ENCODE measurements at places on chromosomes 5 and 9.
A peak's percentile ranks its signal among the peaks of the same experiment; 100 is the strongest.

DNA sequence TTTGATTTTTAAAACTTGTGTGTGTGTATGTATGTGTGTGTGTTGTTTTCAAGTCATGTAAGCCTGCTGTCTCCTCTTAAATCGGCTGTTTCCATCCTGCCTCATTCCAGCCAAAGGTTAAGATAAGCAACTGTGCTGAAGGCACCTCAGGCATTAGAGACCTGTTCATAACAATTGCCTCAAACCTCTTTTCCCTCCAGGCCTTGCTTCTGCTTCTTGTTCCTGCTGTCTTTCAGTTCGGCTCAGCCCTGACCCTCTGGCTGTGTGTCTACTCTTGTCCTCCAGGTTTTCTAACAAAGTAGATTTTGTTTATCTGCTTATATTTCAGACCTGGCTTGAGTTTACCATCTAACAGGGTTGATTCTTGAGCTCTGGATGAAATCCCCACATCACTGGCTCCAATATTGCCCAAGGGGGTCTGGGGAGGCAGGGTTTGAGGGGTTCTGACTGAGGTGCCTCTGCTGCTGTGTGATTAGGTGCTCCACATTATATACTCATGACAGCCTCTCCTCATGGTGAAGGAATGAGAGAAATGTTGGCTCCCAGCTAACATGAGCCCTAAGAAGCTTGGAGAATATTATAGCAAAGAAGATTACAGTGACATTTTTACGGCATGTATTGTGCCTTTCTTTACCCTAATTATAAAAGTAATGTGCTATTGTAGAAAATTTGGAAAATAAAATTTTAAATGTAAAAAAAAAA lies 229.7 kb upstream of the PIK3R1 start:
- peak; percentile 27 for DNase-seq

DNA sequence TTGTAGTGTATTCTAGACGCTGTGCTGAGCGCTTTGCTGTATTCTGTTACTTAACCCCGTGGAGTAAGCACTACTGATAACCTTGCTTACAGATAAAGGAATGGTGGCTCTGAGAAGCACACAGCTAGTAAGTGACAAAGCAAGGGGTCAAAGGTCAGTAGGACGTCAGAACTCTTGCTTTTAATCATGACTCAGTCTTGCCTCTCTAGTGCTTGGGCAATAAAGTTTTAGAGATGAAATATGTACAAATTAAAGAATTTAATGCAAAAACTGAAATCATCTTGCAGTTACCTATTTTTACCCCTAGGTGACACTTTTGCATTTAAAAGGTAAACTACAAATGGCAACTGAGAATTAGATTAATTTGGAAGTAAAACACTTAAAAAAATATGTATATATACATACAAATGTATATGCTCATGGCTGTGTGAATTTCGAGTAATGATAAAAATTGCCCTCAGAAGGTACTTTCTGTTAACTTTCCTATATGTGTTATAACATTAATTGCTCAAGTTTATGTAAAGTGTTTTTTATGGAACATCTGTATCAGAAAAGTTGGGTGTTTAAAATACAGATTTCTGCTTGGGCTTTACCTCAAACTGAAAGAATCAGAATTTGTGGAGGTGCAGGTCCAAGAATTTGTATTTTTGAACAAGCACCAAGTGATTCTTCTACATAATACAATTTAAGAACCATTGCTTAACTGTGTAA lies 175.1 kb upstream of the DAB2 start:
- DNase-seq: peak; percentile 56

DNA sequence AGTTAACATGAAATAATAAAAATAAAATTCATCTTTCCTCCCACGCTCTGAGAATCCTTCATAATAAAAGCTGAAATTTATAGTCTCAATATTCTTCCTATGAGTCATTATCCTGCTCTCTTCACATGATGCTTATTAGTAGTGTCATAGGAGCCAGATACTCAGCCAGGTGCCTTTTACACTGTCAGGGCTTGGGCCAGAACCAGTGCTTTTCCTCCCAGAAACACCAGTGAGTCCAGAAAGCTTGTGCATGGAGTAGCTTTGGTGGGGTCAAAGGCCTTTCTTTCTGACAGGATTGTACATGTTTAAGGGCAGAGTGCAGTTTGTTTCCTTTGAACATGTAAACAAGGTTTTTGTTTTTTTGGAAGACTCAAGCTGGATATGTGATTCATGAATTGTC lies 6.8 kb downstream of the LSM11 start:
- DNase-seq: peak; percentile 31

DNA sequence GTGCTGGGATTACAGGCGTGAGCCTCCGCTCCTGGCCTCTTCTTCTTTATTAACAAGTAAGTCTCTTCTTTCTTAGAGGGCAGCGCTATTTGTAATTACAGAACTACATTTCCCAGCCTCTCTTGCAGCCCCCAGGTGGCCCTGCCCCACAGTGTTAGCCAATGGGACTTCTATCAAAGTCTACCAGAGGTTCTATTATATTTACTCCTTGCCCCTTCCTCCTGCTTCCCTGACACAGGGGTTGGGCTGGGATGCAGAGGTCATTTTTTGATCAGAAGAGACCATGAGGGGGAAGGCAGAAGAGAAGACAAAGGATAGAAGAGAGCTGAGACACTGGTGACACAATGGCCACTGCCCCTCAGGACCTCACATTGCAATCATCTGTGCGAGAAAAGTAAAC lies 224.2 kb downstream of the SYK start:
- DNase-seq: no peak

DNA sequence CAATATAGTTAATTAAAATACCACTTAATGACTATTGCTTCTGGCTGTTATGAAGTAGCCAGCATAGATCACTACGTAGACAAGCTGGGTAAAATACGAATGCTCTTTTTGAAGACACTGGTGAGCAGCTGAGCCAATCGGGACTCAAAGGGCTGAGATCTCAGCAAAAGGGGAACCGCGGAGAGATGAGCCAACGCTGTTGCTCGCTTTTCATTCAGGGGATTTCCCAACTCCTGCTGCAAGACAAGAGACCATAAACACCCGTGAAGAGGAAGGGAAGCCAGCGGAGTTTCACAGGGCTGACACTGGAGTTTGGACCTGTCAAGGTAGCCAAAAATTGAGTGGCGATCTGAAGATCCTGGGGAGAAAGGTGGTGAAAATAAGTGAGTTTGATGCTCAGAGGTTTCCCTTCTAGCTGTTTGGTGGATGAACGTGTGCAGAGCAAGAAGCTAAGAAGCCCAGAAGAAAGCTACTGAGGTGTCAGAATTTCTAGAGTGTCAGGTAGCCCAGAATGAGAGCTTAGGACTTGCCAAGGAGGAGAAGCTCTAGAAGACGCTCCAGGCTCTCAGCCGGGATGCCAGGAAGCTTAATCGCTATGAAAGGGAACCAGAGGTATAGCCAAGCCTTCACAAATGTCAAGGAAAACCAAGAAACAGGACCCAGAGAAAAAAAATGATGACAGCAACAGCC lies 79.6 kb upstream of the RNU6ATAC start:
- peak; percentile 31 for DNase-seq

DNA sequence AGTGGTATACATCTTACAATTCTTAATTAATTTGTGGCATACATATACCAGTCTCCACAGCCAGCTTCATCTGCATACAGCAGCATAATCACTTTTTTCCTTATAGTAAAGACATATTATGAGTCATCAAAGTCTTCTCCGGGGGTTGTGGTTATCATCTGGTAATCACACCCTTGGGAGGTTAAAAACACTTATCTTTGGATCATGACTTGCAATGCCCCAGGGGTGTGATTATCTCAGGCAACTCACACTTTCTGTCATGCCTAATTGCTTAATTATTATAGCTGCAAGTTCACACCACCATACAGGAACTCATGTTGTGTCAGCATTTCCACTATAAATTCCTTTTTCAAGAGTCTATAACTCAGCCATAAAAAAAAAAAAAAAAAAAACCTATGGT lies 218.4 kb downstream of the ANXA1 start:
- no peak for DNase-seq
